ENCODE measurements at places on chromosomes 7 and 10.

GRCh38 chr7:128151635-128152034 is 89.4 kb upstream of the LEP start:
- DNase-seq: no peak

DNA sequence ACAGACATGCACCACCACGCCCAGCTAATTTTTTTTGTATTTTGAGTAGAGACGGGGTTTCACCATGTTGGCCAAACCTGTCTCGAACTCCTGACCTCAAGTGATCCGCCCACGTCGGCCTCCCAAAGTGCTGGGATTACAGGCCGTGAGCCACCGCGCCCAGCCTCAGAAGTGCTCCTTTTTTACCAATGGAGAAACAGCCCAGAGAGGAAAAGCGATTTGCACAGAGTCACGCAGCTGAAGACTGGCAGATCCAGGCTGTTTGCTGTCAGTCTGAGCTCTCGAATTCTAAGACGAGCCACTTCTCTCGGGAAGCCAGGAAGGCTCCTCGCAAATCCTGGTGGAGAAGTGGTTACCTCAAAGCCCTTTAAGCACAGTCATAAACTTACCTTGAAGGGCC is 57.4 kb upstream of the SDK1 start:
- DNase-seq: no peak

DNA sequence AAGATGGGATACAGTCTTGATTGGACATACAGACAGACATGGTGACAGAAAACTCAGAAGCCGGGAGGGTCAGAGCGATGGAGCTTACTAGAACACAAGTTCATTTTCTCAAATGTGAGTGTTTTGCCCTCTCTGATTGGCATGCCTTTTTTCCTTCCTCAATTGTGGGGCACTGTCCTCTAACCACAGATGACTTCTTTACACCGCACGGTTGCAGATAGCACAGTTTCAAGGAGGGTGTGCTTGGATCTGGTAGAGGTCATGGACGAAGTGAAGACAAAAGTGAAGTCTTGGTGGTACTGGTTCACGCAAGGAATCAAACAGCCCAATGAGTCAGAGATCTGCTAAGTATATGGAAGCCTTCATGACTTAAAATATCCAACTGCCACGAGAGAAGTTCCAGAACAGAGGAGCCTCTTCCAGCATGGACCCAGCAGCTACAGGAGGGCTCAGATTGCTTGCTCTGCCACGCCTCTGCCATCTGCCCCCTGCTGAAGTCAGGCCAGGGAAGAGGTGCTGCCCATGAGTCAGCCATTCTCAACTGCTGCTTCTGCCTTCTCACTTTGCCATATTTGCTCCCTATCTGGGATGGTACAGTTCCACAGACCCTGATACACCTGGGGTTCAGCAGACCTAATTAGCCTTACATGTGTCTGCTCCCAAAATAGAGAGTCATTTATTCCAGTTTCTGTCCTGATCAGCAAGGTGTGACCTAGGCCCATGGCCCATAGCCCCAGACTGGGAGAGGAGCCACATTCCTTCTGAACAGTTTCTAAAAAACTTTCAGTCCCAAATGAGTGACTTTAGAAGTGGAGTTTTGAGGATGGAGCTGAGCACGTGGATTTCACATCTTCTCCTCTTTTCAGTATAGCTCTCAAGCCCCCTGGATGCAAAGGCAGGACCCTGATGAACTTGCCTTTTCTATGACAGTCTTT is 413.8 kb downstream of the KCNMA1 start:
- DNase-seq: no peak

DNA sequence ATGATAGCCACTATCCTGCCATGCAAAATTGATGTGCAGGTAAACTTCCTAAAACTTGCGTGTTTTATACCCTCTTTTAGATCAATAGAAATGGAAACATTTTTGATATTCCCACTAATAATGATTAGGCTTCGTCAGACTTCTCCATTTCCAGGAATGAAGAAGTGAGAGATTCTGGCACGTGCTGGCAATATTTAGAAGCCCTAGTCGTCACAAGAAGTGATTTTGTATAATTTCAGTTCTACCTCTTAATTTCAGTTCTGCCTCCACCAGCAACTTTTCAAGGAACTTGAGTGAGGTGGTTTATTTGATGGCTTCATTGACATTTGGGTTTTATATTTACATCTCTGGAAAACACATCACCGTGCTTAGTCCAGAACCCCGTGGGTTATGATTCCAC is 61.9 kb downstream of the MRC1 start:
- DNase-seq: no peak

Data from hippocampal formation (tissue), 2 donors.